ENCODE measurements at places on chromosomes 11 and 22.

GRCh38 chr11:87368151-87368550 is 330.4 kb downstream of the TMEM135 start:
- DNase-seq = no peak

GRCh38 chr11:2305788-2306451 is 4.1 kb downstream of the TSPAN32 start:
- DNase-seq = no peak

- no peak for DNase-seq
These were observed 605.7 kb downstream of the INSC start for GRCh38 chr11:15720460-15720859.

- no peak for DNase-seq
These were observed 50.5 kb downstream of the PARVG start for GRCh38 chr22:44231233-44231632.

DNA sequence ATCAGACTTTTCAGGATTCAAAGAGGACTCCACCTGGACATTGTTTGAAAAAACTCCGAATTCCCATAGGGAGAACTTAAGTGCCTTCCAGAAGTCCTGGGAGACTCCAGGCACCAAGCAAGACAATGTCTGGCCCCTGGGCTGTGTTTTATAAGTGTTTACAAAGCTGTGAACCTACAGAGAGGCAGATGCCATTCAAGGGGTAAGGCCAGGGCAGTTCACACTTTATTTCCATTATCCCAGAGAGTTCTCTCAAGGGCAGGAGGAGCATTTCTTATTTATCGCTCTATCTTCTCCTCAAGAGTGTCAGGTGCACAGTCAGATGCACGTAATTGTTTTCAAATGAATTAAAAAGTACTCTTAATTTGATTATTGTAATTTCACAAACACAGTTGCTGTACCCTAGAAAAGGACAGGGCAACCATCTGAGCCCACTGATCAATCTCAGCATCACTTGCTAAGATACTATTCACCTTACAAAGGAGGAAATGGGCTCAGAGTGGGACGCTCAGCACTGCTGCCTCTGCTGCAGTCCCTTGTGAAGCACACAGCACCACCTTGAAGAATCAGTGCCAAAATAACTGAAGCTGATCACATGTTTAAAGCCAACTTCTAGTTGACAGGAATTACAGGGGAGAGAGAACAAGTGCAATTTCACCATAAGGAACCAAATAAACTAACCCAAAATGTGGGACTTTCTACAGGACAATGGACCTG is 35.0 kb downstream of the RASSF10 start:
- DNase-seq = no peak

DNA sequence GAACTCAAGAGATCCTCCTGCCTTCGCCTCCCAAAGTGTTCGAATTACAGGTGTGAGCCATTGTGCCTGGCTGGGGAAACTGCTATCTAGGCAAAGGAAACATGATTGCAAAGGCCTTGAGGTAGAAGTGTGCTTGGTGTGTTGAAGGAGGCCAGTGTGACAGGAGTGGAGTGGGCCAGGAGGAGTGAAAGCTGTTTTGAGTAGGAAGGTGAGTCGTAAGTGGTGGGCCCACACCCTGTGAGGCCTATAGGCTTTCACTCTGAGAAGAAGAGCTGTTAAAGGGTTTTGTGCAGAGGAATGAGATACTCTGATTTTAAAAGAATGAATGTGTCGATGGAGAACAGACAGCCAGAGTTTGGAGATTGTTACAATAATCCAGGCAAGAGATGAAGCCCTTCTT is 43.4 kb downstream of the WEE1 start:
- DNase-seq = no peak

DNA sequence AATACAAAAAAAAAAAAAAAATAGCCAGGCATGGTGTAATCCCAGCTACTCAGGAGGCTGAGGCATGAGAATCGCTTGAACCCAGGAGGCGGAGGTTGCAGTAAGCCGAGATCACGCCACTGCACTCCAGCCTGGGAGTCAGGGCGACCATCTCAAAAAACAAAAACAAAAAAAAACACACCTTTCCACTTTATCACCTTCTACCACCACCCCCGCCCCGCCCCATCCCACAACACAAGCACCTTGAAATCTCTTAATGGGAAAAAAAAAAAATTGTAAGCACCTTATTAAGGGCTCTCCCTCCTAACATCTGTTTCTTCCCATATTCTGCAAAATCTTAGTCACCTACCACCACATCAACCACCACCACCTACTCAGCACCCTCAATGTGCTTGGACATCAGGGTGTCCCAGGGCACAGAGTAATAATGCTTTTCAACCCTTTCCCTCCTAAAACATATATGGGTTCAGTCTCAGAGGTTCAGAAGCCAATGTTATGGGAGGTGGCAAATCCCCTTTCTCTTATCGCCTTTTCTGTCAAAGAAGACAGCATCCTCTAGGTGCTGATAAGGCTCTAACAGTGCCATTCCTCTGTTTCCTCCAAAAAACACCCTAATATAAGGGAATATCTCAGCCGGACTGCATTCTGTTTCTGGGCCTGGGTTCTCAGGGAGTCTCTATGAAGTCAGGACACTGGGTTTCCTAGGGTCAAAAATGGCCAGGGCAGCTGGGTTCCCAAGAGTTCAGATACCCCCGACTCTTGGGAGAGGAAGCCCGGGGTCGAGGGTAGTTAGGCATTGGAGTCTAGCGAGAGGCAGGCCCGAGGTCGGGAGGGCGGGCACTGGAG is 718 bp downstream of the INTS5 start:
- no peak for DNase-seq

Data from activated naive CD8-positive, alpha-beta T cell treated with anti-CD3 and anti-CD28 coated beads, Interleukin-2, amount 50 U/mL, for 16 hours (primary cell).